Stimulated activated CD4-positive, alpha-beta T cell treated with anti-CD3 and anti-CD28 coated beads, Interleukin-4, amount 100 ng/mL, for 24 hours (primary cell): ENCODE measurements at places on chromosomes 5 and 9.

DNA sequence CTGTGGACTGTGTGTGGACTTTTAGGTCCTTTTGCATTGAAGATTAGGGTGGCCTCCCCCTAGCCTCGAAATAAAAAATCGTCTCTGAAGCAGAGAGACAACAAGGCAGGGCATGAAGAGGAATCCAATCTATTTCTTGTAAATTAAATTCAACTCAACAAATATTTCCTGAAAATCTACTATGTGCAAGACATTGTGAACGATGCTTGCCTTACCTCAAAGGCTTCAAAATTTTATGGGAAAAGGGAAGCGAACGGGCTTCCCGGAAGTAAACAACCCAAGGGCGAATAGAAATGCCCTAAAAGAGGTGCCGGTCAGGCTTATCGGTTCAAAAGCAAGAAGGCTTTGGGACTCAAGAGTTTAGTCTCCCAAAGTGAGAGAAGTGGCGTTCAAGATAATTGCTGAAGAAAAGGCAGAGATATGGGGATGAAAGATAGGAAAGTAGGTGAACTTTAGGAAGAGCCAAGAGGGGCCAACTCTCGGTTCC lies 525 bp downstream of the KIF24 start:
- no peak for DNase-seq

GRCh38 chr5:58746321-58746720 lies 163.4 kb downstream of the RAB3C start:
- DNase-seq, result no peak

DNA sequence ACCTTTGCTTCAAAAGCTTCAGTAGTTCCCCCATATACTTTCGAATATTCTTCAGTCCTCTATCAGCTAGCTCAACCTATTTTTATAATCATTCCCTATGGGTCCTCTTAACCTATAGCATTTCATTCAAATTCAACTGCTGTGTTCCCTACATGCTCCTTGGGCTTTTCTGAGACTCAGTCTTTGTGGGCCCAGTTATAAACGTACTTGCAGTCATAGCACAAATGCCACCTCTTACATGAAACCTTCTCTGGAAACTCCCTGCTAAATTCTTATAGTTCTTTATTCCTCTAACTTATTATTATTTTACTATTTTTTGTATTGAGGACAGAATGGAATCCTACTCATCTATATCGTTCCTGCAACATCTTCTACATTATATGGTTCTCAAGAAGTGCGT lies 24.7 kb downstream of the MLANA start:
- DNase-seq, result no peak

DNA sequence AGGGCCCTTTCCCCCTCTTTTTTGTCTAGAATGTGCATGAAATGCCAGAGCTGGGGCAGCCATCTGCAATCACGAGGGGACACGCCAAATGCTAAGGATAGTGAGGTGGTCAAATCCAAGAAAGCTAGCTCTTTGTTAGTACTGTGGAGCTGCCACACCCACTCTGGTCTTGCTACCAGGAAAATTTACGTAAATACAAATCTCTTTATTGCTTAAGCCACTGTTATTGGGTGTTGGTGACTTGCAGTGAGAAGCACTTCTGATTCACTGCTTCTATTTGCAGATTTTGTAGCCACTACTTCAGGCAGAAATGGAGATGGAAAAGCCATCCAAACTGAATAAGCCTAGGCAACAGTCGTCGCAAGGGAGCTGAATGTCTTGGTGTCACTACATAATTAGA lies 25.6 kb upstream of the SUSD1 start:
- no peak for DNase-seq

DNA sequence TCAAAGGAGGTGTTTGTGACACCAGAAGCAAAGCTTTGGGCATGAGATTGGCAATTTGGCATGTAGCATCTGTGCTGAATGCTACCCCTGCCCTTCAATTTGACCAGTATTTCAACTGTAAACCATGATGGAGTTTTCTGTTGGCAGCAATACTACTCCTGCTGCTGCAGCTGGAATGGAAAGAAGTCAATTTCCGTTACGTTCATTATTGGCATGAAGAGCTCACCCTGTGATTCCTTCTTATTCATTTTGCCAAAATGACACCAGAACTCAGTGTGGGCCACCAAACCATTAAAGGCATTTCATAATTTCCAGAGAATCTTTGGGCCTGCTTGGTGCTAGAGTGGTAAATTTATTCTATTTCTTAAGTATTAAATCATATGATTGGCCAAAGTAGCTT lies 433.1 kb upstream of the DMAC1 start:
- no peak for DNase-seq

DNA sequence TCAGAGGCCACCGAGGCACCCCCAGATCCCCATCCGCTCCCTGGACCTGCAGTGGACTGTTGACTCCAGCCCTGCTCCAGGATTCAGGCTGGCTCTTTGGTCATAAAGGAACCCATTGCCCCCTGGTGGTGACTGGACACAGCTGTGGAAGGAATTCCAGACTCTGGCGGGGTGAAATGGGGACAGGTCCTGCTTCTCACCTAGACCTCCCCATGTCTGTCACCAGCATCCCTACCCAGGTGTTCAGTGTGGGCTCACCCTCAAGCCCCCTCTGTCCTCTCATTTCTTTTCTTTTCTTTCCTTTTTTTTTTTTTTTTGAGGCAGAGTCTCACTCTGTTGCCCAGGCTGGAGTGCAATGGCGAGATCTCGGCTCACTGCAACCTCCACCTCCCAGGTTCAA lies 25.5 kb upstream of the STXBP1 start:
- DNase-seq, result peak; percentile 65

DNA sequence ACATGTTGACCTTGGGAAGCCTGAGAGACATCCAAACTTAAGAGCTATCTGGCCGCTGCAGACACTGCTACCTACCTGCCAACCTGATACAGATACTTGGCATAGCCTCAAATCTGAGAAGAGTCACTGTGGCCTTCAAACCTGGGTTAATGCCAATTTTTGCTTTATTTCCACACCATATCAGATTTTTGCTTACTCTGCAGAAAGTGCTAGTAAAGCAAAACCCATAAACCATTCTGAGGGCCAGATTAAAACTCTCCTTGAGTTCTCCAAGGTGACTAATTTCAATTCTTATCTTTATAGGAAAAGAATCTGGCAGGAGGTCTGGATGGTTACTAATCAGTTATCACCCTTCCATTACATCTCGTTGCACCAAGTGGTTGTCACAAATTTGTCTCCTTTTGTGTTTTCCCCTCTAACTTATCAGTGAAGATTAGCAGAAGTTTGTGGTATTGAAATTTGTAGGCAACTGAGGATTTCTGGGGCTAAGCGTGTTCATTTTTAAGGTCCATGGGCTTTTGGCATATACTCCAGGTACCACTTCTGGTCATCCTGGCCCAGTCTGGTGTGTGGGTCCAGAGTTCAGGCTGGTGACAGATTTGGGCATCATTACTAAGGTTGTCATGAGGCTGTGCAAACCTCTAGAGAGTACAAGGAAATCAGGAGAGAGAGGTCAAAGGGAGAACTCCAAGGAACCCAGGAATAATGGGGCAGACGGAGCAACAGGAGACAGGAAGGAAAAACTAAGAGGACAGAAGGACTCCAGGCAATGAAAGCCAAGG lies 177.9 kb downstream of the TSSK1B start:
- no peak for DNase-seq

- DNase-seq, result no peak
Observed at GRCh38 chr5:133924221-133924920, 44.1 kb downstream of the C5orf15 start.

GRCh38 chr5:522899-523440 lies 1.3 kb downstream of the SLC9A3 start:
- no peak for DNase-seq

DNA sequence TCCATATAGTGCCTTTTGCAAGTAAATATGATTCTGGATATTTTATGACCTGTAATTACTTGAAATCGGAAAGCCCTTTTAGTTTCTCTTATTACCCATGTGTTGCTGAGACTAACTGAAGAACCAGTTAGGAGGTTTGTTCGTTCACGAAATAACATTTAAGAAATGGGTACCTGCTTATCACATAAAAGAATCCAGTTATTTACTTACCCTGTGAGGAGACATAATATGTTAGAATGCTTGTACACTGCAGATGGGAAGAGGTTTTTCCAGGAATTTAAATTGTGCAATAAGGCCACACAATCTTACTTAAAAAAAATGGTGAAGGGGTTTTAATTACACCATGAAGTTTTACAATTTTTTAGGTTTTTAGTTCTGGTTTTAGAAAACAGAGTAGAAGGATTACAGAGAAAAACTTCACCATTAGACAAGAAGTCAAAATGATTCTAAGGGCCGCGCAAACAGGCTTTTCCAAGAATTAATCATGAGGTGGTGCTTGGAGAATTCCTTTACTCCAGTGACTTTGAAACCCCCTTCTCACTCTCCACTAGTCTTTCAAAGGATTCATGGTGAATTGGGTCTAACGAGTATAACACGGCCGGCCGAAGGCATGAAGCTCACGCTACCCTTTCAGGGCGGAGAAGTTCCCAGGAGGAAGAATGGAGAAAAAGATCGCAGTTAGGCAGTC lies 1.1 kb upstream of the PTGER4 start:
- no peak for DNase-seq

DNA sequence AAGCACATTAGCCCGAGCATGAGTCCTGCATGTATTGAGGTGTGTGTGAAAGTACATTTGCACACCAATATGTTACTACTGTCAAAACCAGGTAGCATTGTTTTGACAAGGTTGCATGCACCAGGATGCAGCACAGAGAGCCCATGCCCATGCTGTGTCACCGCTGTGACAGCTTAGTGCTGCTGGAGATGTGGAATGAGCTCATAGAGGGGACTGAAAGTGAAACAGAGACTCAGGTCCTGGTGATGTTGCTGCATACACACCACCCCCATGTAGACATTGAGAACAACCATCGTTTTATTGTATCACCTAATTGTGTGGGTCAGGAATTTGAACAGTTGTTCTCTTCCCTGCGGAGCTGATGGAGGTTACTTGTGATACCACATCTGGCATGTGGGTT lies 53.0 kb downstream of the GADD45G start:
- peak; percentile 19 for DNase-seq

GRCh38 chr5:15373151-15373550 lies 126.8 kb upstream of the FBXL7 start:
- no peak for DNase-seq

DNA sequence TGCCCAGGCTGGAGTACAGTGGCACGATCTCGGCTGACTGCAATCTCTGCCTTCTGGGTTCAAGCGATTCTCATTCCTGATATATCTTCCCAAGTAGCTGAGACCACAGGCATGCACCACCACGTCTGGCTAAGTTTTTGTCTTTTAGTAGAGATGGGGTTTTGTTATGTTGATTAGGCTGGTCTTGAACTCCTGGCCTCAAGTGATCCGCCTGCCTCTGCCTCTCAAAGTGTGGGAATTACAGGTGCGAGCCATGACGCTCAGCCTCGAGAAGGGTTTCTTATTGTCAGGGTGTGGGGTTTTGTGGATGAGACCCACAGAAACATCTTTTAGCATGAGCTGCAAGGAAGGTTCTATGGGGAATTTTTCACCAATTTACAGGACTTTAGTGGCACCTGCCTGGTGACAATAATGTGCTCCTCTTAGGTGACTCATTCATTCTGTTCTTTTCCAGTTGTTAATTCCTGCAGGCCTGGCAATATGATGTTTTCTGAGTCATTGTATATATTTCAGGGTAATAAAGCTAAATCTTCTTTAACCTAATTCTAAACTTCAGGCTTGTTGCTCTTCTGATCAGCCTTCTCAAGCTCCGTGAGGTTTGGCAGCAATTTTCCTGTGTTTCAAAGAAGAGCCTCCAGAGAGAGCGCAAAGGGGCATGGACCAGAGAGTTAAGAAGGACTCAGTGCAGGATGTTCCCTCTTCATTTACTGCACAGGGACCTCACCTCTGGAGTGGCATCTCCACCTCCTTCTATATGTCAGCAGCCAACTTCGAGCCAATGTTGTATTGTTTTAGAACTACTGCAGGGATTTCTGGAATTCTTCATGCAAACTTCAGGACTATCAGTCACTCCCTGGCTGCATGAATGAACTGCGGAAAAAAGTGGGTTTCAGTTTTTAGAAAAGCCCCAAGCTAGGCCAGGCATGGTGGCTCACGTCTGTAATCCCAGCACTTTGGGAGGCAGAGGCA lies 77.8 kb upstream of the ZNF618 start:
- no peak for DNase-seq

- DNase-seq, result no peak
Observed at GRCh38 chr5:93596310-93596675, 13.3 kb downstream of the NR2F1 start.

GRCh38 chr9:14320271-14321181 lies 6.6 kb upstream of the NFIB start:
- DNase-seq, result no peak

DNA sequence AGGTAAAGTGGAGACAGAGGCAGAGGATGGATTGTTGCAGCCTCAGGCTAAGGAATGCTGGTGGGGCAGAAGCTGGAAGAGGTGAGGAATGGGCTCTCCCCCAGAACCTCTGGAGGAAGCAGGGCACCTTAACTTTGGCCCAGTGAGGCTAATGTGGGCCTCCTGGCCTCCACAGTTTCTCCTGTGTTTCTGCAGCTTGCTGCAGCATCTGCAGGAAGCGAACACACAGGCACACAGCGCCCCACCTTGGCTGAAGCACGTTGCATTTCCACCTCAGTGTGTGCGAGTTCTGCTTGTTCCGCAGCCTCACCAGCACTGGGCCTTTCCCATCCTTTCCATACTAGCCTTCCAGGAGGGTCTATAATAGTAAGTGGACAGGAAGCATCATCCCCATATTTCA lies 27.2 kb upstream of the ASS1 start:
- DNase-seq, result no peak

GRCh38 chr9:16031971-16032370 lies 479.1 kb downstream of the CCDC171 start:
- no peak for DNase-seq

- DNase-seq, result no peak
Observed at GRCh38 chr5:154708846-154709245, 46.3 kb upstream of the LARP1 start.

DNA sequence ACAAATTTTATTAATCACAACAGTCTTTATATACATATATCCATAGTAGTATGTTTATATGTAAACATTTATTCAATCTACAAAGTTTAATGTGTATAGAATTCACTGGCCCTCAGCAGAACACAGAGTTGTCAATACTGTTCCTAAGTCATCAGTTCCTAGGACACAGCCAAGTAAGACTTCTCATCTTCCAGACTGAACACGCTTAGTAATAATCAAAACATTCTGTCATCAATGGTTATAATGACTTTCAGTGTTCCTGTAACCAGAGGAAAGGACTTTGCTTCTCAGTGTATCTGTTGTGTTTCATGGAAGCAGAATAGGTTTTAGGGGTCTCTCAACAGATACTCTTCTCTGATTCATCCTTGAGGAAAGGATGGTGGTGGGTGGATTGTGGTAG lies 82.2 kb downstream of the SMIM23 start:
- no peak for DNase-seq

GRCh38 chr9:87739546-87739945 lies 13.6 kb downstream of the CTSL start:
- no peak for DNase-seq
